ENCODE measurements at places on chromosomes 4 and X.

GRCh38 chr4:45621971-45622370 is 501.9 kb downstream of the GABRG1 start:
- DNase-seq, result no peak

DNA sequence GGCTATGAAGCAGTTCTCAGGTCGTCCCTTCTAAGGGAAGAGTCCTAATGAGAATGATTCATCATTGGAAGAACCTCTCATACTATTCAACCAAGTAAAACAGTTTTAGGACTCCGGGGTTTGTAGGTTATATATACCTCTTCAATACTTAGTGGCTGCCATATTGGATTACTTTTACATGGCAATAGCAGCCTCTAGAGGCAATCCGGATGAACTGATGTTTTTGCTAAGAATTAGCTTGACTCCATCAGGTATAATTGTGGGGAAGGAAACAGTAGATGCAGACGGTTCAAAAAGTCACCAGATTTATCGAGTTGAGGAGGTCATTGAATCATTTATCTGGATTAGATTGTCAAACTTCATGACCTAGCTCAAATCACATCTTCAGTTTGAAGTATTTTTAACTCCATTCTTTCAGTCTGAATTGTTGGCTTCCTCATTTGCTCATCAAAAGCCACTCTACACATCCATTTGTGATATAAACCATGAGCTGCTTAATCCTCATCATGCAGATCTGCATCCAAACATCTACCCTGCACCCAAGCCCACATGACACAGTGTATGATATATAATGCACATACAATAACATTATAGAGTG is 28.4 kb downstream of the GUCY1B1 start:
- DNase-seq, result no peak

GRCh38 chrX:65508851-65509250 is 25.7 kb downstream of the LAS1L start:
- DNase-seq, result no peak

DNA sequence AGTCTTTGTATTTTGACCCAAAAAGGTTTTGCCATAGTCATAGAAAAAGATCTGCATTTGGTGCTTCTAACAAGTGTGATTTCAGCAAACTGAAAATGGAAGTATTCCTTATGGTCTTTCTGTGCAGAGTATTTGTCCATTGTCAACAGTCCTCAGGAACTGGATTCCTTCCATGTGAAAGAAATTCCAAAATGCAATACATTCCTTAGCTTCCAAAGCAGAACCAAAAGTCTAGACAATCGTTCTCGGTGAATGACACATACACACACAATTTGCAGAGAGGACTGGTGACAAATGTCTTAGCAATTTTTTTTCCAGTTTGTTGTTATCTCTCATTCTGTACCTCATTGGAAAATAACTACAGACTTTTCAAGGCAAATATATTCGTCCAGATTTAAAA is 562.2 kb upstream of the SLIT2 start:
- no peak for DNase-seq

DNA sequence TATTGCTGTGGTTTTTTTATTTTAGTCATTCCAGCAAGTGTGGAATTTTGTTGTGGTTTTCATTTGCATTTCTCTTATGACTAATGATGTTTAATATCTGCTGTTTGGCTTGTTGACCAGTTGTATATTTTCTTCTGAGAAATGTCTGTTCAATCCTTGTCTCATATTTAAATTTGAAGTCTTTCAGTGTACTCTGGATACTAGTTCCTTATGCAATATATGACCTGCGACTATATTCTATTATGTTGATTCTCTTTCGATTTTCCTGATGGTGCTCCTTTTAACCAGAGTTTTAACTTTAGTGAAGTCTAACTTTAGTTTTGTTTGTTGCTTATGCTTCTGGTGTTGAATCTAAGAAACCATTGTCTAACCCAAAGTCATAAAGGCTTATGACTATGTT is 1528.0 kb downstream of the TECRL start:
- no peak for DNase-seq

DNA sequence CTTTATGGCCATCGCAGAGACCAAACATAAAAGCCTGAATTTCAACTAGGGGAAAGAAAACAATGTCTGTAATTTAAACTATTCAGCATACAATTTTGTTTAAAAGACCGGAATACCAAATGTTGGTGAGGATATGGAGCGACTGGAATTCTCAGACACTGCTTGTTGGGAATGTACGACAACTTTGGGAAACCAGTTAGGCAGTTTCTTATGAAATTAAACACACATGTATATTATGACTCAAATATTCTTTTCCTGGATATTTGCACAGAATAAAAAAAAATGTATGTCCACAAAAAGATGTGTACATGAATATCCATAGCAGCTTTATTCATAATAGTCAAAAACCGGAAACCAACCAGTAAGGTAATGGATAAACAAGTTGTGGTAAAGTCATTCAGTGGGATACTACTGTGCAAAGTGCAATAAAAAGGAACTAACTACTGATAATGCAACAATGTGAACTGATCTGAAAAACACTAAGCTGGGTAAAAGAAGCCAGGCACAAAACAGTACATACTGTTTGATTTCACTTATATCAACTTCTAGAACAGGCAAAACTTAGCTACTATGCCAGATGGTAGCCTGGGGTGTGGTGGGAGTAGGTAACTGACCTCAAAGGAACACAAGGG is 152.7 kb upstream of the FTHL17 start:
- no peak for DNase-seq
